ENCODE measurements at places on chromosomes 3 and 15. TPM values are rescaled to one million over a fixed set of nuclear protein-coding genes. Genes with fewer than 3 reads are reported as not detected.
A peak's percentile ranks its signal among the peaks of the same experiment; 100 is the strongest.

DNA sequence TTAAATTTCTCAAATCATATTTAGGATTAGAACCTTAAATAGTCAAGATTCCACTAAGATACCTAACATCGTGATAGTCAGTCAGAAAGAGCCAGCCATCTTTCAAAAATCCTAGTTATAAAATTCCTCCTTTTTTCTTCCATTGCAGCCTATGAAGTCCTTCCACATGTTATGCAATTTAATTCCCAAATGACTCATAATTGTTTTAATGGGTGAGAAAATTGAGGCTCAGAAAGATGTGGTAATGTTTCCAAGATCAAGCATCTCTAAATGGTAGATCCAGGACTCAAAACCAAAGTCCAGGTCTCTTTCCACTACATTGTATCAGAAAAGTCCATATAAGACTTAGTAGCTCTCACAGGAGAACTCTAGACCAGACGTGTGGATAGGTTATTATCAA lies 9.5 kb downstream of the CFAP44 start:
- peak; percentile 3 for DNase-seq

The RPN1 gene
- 449 TPM for total RNA-seq

DNA sequence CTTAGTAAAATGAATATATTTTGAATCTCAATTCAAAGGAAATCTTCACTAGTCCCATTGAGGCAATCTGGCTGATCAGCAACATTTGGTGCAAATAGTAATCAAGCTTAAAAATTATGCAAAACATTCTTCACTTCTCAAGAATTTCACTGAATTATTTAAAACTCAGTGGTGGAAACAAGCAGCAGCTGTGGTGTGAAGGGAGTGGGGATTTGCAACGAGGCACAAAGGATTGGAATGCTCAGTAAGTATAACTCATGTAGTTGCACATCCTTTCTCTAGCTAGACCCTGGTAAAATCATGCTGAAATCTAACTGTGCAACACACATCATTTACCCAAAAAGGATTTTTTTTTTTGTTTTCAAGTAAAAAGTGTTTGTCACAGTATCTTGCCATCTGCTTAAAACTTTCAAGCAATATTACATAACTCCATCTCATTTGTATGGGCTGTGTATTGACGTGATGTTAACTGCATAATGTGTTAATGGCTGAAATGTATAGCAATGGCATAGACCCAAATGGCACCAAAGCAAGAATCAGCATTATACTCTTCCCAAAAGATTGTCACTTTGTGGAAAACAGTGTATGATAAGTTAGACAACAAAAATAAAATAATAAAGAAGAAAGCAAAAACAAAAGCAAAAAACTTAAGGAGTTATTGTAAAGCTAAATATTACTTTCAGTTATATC lies 816.6 kb downstream of the EPHA3 start:
- no peak for DNase-seq

The RASGRP1 gene
- total RNA-seq = 0.12 TPM

DNA sequence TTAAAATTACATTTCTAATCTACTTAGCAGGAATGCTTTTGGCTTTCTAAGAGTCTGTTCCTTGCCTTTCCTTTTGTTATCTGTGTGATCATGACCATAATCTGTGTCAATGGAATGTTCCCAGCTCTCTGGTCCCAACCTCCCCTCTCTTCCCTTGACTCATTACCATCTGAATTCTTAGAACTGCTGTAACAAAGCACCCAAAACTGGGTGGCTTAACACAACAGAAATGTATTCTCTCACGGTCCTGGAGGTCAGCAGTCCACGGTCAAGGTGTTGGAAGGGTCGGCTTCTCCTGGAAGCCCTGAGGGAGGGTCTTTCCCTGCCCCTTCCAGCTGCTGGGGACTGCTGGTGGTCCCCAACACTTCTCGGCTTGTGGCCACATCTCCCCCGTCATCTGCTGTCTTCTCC lies 81.1 kb downstream of the LRRK1 start:
- DNase-seq = no peak

DNA sequence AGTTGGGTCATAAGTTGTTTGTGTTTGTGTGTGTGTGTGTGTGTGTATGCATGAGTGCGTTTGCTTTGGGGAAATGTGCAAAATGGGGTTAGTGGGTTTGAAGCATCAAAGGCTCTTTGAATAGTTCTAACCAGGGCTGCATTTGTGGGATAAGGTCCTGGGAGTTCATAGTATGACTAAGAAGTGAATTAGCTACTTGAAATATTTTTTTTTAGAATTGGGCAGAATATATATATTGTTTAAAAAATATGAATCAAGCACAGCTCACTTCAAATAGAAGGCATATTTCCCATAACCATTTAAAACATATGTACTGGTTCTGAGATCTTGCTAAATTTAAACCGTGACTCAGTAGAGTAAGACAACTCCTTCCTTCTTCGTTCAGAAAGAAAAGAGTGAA lies 43.1 kb downstream of the IGF2BP2 start:
- peak; percentile 61 for DNase-seq

The TM4SF18 gene
- total RNA-seq = 5.2 TPM

The C2CD4A gene
- total RNA-seq = not detected

DNA sequence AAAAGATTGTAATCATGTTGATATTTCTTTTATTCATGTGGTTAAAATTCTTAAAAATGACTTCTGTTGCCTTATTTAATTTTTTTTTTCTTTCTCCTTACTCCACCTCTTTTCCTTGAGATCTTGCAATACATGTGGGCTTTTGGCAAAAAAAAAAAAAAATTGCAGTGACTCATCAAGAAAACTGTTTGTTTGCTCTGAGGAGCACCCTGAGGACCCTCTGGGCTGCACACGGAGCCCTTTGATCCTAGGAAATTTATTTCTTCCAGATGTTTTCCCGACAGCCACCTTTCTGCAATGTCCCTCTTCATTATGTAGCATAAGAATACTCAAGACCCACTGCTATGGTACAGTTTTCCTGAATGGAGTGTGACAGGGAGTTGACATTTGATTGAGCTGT lies 371.7 kb downstream of the ZBTB20 start:
- peak; percentile 87 for DNase-seq

The CGNL1 gene
- under 0.01 TPM for total RNA-seq

The NEK10 gene
- 1.2 TPM for total RNA-seq

DNA sequence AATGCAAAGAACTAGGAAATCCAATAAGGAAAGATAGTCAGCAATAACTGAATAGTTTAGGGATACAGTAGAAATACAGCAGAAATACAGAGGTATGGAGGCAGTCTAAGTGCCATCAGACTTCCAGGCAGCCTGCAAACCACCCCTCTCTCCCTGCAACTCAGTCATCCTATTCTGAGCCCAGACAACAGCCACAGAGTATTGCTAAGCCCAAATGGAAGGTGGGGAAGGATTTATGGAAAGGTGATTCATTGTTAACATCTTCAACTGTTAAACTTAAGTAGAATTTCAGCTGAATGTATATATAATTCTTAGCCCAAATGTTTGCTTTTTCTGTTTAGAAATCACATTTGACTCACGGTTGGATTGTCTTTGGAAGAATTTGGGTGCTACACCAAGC lies 300.4 kb downstream of the RBMS3 start:
- no peak for DNase-seq

The TGM4 gene
- total RNA-seq = under 0.01 TPM

GRCh38 chr3:50453907-50454306 lies 49.5 kb downstream of the CACNA2D2 start:
- DNase-seq = no peak

GRCh38 chr3:114351822-114352145 lies 58.0 kb downstream of the TIGIT start:
- no peak for DNase-seq

DNA sequence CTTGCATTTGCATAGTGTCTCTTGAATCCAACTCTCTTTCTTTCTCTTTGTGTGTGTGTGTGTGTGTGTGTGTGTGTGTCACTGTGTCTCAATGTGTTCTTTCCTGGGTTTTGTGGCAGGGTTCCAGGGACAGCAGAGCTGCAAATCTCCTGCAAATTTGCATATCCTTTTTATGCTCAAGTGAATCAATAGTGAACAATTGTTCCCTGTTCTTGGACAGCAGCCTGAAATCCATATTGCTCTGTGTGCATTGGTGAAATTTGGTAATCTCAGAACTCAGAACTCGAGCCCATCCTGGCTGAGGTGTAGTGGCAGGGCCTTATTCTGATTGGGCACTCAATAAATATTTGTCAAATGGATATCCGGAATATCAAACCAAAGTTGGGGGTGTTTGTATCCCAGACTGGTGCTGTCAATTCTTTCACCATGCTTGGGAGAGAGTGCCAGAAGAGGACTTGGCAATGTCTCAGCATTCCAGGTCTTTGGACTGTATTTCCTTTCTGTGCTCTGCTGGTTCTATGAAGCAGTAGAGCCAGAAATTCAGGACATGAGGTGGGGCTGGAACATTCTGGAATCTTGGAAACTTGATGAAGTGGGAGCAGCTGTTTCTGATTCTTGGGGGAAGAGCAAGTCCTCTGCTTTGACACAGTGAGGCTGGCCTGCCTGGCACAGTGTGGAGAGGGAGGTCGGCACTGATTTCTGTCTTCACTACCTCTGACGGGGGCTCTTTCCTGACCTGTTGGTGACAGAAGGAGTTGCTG lies 380.6 kb upstream of the C2CD4B start:
- peak; percentile 11 for DNase-seq

- no peak for DNase-seq
Observed at GRCh38 chr3:61454006-61454585, 107.3 kb upstream of the PTPRG start.

GRCh38 chr3:191470545-191470944 lies 9.6 kb downstream of the PYDC2 start:
- DNase-seq = no peak

DNA sequence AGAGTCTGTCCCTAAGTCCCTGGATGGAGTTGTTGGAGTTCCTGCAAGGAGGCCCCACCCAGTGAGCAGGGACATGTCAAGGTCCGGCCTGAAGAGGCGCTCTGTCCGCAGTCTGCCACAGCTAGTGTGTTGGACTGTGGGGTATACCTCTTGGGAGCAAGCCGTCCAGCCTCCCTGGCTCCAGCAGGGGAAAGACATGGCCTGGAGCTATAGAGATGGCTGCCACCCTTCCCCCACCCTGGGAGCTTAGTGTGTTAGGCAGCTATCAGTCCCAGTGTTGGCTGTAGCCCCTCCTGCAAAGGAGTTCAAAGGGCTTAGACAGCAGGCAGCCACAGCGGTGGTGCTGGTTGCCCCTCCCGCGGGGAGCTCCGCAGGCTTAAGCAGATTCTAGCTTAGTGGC lies 20.3 kb downstream of the IMPG2 start:
- DNase-seq = no peak

DNA sequence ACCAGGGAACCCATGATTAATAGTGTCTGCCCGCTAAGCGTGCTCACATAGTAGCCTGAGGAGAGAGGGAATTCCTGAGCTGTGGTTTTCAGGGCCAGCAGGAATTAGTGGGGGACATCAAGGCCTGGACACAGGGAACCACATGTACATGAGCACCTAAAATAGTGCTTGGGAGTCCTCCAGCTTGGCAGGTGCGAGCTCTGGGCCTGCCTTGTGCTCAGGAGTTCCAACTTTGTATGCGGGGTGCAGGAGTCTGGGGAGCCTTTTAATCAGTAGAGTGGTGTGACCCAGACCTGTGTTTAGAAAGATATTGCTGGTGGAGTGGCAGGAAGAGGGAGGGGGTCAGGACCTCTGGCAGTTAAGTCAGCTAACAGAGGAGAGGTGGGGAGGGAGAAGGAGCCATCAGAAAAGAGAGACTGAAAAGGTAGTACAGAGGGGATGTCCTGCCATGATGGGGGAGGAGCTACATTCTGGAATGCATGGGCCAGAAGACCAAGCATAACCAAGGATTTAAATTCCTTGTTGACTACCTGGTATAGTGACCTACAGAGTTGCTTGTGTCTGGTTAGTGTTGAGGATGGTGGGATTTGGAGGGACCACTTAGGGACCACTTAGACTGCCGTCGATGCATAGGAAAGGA lies 1.9 kb downstream of the DAG1 start:
- DNase-seq = peak; percentile 52

The MUC4 gene
- total RNA-seq = not detected

DNA sequence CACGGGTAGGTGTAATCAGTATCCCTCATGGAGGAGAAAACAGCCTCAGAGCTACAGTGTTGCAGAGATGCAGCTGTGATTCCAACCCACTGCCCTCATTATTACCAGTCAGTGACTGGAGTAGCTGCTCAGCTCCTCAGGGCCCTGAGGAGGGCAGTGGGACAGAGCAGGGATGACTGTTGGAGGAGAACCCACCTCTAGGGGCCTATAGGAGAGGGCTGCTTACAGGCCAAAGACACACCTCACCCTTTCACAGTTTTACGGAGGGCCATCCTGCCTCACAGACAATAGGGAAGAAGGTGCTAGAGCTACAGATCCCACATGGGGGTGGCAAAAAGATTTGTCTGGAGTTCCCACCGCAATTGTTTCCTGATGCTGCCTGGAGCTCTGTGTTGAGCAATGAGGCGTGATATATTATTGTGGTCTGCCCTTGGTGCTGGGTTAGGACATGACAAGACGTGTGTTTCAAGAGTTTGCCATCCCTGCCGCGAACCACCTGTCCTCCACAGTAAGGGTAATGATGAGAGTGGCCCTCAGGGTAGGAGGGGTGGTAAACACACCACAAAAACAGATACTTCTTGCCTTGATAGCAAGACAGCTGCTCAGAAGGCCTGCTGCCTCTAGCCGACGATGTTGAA lies 140.5 kb upstream of the TPM1 start:
- peak; percentile 80 for DNase-seq

DNA sequence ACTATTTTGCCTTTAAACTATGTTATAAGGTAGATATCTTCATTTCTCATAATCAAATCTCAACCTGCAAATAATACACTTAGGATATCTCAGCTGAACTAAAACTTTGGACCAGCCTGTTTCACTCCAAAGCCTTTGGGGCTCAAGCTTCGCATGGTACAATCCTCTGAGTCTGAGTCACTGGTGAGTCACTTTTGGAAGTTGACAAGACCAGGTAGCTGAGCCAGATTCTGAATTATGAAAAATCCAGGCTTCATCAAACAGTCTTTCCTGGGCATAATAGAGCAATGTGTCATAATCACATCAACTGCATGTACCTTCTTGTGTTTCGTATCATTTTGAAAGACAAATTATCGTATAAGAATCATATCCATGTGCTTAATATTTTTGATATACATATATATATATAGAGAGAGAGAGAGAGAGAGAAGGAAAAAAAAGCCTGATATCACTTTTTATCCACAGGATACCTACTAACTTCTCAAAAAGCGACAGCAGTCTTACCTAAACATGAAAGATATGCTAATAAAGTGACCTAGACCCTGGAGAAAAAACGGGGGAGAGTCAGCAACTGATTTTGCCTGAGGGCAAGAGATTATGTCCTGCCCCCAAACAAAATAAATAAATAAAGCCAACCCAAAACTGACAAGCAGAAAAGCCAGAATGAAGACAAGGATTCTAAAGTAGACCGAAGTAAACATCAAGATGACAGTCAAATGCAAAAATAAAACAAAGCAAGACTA lies 263.9 kb upstream of the TGFBR2 start:
- DNase-seq = peak; percentile 97

The AMT gene
- total RNA-seq = 1.5 TPM

- DNase-seq = peak; percentile 73
Observed at GRCh38 chr3:136802481-136802996, 16.4 kb upstream of the SLC35G2 start.

DNA sequence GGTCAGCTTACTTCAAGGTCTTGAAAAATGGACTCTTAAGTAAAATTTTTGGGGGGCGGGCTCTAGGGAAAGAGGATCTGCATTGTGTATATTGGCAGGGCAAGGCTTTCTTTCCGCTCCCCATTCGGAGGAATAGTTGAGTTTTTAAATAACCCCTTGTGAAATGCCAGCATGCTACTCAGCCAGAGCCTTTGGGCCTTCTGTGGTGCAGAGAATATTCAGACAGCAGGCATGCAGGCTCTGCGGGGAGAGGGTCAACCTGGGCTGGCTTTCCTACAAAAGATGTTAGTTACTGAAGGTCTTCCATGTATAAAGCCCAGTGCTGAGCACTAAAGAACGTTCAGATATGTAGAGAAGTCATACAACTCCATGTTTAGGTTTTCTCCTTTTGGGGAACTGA lies 40.6 kb downstream of the ADAMTSL3 start:
- no peak for DNase-seq

The SLC9A9 gene
- 0.84 TPM for total RNA-seq
